ENCODE measurements at places on chromosomes 11 and 22.

DNA sequence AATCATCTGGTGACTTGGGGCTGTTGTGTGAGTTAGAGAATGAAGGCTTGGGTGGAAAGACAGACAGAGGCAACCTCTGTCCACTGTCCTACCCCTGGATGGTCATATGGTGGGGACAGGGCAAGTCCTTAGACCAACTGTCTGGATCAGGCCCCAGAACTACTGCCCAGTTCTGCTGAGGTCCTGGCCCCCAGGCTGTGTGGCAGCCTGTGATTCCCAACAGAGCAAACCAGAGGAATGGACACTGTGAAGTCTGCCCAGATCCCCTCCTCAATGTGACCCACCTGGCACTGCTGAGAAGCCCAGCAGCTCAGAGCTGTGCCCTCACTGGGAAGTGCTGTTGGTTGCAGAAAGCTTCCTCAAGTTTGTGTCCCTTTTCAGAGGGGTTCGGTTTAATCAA, 69.0 kb downstream of the GGTLC2 start:
- no peak for DNase-seq

DNA sequence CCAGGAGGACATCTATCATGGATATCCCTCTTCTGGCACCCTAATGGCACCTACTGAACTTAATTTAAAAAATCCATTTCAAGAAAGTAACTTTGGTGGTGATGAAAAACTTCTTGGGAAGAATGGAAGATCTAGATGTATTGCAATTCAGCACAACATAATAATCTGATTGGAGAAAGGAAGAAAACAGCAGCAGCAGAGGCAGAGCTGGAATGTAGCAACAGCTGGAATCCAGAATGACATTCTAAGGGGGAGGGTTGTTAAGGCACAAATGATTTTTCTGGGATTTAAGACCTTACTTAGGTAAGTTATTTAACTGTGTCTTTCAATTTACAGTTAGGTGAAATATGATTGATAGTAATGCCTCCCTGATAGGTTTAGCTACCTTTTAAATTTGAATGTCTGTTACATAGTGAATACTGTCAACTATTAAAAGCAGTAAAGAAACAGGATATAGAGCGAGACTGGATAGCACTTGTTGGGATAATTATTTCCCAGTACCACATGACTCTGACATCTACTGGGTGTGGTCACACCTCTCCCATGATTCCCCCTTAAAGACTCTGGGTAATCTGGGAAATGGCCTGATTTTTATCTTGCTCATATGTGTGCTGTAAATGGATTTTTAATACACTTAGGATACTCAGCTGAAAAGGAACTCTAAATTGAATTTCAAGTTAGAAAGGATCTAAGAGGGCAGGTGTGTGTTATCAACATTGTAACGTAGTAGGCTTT, 11.7 kb downstream of the CAPRIN1 start:
- no peak for DNase-seq

DNA sequence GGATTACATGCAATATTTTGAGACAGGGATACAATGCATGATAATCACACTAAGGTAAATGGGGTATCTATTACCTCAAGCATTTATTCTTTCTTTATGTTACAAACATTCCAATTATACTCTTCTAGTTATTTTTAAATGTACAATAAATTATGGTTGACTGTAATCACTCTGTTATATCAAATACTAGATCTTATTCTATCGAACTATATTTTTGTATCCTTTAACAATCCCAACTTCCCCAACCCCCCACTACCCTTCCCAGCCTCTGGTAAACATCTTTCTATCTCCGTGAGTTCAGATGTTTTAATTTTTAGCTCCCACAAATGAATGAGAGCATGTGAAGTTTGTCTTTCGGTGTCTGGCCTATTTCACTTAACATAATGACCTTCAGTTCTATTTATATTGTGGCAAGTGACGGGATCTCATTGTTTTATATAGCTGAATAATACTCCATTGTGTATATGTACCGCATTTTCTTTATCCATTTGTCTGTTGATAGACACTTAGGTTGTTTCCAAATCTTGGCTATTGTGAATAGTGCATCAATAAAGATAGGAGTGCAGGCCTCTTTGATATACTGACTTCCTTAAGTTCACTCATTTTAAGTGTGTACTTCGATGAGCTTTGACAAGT, 40.5 kb downstream of the ARHGEF12 start:
- DNase-seq: no peak

GRCh38 chr11:129323896-129324502, 51.6 kb upstream of the BARX2 start:
- peak; percentile 10 for DNase-seq

DNA sequence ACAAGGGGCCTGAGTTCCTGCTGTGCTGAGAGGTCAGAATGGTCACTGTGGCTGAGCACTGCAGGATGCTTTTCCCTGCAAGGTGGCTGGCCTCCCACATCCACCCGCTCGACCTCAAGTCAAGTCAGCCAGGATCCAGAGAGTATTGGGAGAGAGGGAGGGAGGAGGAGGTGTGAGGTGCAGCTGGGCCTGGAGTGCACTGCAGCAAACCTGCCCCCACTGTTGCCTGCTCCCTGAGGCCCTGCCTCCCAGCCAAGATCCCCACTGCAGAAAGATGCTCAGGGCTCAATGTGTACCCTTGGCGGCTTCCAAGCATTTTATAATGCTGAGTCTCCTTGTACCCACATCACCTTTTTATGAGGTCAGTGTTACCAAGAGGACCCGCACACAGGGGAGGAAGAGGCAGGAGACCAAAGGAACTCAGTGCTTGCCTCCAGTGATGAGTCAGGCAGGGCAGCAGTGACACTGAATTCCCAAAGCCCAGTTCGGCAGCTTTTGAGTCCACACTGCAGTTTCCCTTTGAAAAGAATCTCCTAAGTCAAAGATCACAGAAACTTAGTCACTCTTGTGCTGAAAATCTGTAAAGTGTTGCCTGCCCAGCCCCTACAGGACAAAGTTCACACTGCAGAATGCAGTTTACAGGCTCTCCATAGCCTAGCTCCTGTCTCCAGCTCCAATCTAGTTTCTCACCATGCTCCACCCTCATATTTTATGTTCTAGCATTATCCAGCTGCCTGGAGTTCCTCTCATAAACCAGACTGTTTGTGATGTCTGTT, 3.1 kb downstream of the ENDOD1 start:
- no peak for DNase-seq

GRCh38 chr11:66042227-66042995, 6.5 kb downstream of the GAL3ST3 start:
- no peak for DNase-seq

GRCh38 chr11:130831506-130831905, 84.8 kb downstream of the SNX19 start:
- DNase-seq: no peak

GRCh38 chr22:41922328-41922727, 4.3 kb downstream of the TNFRSF13C start:
- DNase-seq: no peak

DNA sequence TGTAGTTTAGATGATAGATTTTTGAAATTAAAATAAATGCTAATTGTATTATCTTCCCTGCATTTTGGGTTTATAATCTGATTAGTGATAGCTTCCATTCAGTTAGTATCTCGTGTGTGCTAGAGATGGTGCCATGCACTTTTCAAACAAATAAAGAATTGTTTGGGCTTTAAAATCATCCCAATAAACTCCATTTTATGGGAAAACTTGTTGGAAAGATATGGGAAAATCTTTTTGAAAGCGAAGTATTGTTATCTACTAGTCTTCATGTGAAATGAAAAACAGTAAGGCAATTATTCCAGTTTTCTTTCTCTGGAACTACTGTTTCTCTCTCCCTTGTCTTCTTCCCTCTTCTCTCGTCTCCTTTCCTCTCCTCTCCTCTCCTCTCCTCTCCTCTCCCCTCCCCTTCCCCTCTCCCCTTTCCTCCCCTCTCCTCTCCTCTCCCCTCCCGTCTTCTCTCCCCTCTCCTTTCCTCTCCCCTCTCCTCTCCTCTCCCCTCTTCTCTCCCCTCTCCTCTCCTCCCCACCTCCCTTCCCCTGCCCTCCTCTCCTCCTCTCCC, 27.9 kb upstream of the MUC15 start:
- DNase-seq: no peak

- DNase-seq: no peak
Measured at GRCh38 chr22:22983123-22983522, 87.2 kb upstream of the GNAZ start.

DNA sequence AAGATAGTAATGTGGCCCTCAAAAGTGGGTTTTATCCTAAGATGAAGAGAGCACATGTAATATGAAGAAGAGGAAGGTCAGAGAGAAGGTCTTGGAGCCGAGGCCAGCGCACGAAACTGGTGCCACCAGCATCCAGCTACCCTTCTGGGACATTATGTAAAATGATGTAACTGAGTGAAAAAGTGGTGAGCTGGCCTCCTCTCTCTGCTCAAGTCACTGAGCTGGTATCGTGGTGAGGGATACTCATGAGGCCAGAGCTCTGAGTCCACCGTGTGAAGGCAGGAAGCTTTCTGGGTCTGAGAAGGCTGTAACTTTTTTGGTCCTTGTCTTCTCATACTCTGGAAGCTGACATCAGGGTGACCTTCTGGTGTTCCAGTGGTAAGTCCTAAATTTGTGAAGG, 25.1 kb downstream of the RNF185 start:
- DNase-seq: no peak

- no peak for DNase-seq
Measured at GRCh38 chr11:2803186-2804091, 82.1 kb downstream of the CDKN1C start.

GRCh38 chr22:29167032-29167911, 38.4 kb upstream of the EMID1 start:
- DNase-seq: no peak

DNA sequence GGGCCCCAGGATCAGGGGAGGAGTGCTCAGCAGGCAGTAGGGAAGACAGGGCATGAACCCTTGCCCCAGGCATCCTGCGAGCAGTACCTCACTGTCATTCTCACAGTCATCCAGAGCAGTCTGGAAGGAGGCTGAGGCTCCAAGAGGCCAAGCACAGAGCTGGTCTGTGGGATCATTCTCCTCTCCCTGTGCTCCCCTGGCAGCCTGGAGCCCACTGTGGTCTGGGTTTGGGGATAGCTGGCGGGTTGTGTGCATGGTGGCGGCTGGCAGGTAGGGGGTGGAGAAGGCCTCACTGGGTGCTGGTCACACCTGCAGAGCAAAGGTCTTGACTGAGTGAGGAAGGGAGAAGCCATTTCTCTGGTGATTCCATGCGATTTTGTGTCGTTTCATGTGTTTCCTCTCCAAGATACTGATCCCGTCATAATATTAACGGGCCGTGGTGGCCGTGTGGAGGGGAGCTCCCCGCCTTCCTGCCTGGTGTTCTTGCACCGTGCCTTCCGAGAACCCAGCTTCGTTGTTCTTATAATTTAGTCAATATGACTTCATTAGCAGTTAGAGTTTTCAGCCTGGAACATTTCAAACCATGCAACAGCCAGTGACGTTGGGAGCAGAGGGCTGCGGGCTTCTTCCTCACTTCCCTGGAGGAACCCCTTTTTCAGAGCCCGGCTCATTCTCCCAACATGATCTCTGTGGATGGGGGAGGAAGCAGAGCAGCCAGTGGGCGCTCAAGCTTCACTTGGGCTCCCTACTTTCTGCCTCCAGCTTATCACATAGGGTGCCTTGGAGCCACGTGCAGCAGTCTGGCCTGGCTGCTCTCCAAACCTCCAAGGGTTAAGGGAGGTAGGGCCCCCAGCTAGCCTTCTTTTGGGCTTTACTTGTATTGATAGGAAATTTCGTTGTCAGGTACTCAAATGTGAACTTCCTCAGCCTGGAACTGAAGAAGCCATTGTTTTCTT, 20.8 kb upstream of the ADORA2A start:
- DNase-seq: no peak

All from AG09309 (cell line).